ENCODE measurements at places on chromosomes 12 and 14.

GRCh38 chr12:26197832-26198231 is 2.5 kb downstream of the SSPN start:
- DNase-seq = no peak

GRCh38 chr14:61832783-61833182 is 70.6 kb downstream of the SNAPC1 start:
- DNase-seq = no peak

DNA sequence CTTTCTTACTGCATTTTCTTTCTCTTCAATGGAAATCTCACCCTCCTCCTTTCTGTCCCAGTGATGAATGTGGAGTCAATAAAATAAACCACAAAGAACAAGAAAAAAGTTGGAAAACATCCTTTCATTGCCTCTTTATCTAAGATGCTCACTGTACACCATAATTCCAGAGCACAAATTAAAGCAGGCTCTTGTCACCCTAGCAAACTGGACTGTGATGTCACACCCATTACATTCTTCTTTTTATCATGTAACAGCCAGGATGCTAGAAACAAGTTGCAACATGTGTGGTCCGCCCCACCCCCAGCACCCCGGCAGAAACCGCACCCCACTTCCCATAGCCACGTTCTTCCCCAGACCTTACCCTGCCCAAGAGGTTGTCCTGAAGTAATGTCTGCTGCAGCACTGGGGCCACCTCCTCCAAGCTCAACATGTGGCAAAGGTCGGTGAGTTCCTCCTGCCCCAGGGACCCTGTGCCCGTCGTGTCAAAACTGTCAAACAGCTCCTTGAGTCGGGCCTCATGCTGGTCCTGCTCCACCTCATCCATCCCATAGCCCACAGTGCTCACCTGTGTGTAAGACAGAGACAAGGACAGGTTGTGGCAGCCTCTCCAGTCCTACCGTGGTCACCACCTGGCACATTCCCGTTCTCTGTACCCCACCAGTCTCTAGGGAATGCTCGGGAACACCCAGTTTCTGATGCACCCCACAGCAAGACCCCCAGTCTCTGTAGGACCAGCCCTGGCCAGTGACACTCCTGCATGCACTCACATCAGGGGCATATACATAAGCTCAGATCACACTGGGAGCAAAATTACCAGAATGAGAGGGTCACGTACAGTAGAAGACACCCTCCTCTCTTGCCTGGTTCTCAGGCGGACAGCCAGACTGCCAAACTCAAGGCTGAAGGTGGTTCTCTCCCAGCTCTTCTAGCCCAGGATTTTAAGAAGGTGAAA is 9.2 kb downstream of the NIN start:
- DNase-seq = peak; percentile 14

DNA sequence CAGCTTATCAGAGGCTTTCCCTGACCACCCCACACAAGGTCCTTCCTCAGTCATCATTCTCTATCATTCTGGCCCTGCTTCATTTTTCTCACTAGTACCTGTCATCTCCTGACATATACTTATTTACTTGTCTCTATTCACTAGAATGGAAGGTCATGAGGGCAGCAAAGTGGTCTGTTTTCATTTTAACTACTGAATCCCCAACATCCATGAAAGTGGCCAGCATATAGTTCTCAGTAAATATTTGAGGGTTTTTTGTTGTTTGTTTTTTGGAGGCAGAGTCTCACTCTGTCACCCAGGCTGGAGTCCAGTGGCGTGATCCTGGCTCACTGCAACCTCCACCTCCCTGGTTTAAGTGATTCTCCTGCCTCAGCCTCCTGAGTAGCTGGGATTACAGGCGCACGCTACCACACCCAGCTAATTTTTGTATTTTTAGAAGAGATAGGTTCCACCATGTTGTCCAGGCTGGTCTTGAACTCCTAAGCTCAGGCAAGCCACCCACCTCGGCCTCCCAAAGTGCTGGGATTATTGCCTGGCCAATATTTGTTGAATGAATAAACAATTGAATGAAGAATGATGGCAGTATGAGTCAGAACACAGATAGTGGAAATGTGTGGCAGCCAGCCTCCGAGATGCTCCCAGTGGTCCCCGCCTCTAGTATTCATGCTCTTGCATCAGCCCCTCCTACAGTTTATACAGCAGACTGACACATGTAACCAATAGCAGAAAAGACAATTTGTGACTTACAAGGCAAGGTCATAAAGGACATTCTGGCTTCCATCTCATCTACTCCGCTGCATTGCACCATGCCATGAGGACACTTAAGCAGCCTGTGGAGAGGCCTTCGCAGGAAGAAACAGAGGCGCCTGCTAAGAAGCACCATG is 7.0 kb upstream of the ANO6 start:
- DNase-seq = peak; percentile 19

GRCh38 chr12:68932128-68932960 is 627 bp downstream of the CPM start:
- no peak for DNase-seq

GRCh38 chr12:74535536-74535935 is 2.1 kb upstream of the ATXN7L3B start:
- DNase-seq = no peak

DNA sequence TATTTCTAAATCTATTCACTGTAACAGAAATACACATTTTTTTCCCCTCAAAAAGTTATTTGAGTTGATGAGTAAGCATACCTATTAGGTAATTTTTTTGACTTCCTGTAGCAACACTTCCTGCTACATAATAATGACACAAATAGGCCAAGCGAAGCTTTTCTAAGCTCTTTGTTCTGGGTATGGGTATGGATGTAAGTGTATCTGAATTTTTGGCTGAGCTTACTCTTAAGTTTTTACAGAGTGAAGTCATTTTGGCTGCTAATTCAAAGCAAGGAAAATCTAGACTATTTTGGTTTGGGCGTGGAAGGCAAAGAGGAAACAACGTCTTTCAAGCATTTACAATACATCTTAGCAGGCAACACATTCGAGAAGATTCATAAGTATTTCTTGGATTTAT is 1206.0 kb upstream of the FLRT2 start:
- DNase-seq = no peak

DNA sequence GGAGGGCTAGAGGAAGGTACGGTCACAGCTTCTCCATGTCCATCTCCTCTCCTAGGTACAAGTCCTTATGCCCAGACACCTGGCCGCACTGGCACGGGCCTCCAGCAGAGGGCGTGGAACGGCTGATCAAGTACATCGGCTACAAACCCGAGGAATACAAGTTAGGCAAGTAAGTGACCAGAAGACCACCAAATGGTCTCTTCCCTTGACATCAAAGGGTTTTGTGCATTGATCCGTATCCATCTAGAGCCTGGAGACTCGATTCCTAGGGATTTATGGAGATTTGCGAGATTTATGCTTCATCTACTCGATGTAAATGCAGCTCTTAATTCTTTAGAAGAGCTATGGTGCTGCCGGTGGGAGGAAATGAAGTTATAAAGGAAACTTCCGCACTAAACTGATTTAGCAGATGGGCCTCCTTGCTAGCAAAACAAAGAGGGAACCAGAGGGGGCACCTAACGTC is 44.2 kb downstream of the KCTD10 start:
- peak; percentile 52 for DNase-seq

DNA sequence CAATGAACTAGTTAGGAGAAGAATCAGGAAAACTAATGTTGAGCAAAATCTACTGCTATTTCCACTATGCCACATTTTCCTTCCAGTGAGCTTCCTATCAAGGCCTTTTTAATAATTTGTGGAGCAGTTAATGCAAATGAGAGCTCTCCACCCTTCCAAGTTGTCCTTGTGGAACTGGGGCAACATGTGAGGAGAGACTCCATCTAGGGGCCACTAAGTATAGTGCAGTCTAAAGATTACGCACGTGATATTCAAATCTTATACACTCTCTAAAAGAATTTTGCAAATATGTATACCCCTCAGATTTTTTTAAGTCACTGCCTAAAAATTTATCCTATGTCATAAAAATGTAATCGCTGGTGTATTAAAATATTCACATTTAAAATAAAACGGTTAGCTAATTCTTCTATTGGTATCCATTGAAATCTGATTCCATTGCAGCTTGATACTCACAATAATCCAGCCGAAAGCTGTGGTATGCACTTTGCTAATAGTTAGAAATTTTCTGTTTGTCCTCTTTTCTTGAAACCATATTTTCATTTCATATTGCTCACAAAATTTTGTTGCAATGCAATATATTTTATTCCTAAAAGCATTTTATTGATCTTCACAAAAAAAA is 100.1 kb downstream of the PAH start:
- DNase-seq = peak; percentile 57

DNA sequence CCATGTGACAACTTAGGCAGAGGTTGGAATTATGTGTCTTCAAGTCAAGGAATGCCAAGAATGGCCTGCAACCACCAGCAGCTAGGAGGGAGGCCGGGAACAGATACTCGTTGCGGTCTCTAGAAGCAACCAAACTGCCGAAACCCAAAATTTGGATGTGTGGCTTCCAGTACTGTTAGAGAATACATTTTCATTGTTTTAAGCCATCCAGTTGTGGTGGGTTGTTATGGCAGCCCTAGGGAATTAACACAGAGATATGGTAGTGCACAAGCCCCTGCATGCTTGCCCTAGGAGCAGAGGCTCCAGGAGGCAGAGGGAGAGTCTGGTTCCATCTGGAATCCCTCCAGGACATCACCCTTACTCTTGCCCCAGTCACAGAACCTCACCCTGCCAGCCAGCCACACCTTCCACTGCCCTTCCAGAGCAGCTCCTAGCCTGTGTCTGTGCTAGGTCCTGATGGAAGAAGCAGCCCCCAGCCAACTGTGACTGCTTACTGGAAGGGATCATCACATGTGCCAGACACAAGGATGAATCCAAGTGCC is 19.5 kb downstream of the PITPNM2 start:
- peak; percentile 40 for DNase-seq

GRCh38 chr12:31627456-31628054 is 31.9 kb upstream of the ETFBKMT start:
- DNase-seq = no peak

DNA sequence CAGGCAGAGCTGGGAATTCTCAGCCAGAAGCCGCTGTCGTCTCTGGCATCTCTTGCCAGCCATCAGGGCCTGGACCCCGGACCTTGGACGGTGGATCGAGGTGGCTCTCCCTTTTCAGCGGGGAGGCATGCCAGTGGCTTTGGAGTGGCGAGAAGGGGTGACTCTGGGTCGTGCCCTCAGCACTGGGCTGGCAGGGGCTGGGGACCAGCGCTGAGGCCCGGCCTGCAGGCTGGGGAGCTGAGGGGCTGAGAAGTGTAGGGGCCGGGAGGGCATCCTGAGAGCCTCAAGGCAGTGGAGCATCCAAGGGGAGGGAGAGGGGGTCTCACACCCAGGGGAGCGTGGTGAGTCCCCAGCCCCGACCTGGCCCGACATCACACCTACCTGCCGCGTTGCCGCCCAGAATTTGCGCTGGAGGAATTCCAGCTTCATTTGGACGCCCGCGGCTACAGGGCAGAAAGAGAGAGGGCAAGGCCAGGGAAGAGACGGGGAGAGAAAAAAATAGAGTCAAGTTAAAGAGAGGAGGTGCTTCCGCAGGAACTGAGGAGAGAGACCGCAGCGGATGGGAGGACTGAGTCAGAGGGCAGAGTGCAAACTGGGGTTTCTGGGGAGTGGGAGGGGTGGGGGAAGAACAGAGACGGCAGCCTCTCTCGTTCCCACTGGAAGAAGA is 9.0 kb upstream of the LRTM2 start:
- DNase-seq = no peak

DNA sequence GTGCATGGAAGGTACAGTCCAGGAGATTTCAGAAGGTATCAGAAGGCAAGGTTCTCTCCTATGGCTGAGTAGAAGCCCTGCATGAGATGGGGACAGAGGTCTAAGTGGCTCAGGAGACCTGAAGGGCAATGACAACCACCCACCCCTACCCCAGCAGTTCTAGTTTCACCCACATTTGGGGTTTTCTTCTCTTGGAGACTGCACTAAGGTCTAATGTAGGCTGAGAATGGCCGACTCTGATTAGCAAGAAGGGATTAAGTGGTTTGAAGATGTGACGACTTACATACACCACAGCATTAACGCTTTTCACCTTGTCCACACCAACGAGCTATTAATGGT is 71.7 kb upstream of the SOX5 start:
- no peak for DNase-seq

- DNase-seq = no peak
Measured at GRCh38 chr14:106067935-106068334, 541.6 kb downstream of the TMEM121 start.

DNA sequence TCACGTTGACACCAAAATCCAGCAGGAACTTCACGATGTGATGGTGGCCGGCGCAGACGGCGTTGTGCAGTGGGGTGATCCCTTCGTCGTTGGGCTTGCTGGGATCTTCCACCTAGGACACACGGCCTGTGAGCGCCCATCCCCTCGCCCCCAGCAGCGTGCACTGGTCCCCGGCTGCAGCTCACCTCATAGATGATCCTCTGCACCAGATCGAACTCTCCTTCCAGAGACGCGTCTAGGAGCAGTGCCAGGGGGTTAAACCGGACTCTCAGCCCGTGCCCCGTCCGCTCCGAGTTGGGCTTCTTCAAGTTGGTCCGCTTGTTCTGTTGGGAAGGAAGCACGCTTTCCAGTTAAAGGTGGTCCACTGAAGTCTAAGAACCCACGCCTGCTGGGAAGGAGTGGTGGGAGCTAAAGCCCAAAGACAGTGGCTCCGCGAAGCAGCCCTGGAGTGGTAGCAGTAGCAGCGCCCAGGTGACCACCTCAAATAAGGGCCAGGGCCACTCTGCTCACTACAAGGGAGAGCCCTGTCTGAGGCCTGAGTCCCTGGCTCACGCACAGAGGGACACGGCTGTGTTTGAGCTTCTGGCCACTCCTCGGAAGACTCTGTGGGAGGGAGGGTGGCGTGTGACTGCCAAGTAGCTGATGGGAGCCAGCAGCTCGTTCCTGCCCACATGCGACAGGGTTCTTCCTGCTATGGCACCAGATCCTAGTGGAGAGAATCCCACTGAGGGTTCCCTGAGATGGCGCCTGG is 23.3 kb downstream of the ZFYVE21 start:
- no peak for DNase-seq

GRCh38 chr12:95986635-95987570 is 9.2 kb downstream of the HAL start:
- no peak for DNase-seq

DNA sequence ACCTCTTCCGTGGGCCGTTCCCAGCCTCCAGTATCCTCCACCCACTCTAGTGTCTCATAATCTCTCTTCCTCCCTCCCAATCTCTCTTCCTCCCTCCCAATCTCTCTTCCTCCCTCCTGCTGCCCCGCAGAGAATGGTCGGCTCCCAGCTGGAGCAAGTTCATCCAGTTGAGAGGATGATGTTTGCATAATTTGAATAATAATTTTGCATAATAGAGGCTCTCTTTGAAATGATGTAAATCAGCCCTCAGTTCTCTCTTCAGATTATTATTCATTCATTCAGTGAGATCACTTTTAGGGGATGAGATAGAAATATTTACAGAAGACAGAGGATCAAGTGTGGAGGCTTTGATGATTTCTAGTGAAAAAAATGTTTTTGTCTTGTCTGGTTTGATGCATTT is 125.0 kb downstream of the PTPN11 start:
- no peak for DNase-seq
